ENCODE measurements at places on chromosomes 16 and 17.

DNA sequence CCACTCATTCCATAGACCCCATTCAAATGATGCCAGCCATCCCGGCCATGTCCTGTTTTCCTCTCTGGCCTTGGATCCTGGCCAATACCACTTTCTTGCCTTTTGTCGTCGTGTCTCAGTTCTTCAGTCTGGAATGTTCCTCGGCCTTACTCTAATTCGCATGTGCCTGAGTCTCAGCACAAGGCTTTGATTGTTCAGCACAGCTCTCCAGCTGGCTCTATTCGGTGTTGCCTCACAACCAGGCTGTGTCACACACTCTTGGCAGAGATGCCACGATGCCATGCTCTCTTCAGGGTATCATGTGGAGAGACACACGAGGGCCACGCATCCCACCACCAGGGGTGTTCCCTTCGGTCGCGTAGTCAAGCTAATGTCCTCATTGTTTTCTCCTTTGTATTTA lies 1.8 kb upstream of the VPS4A start:
- no peak for DNase-seq

GRCh38 chr17:44795421-44795820 lies 34.7 kb downstream of the GJC1 start:
- no peak for DNase-seq

GRCh38 chr16:73670836-73671820 lies 623.2 kb upstream of the ZFHX3 start:
- DNase-seq, result no peak

- no peak for DNase-seq
Measured at GRCh38 chr17:82517230-82517865, 2.2 kb upstream of the FOXK2 start.

GRCh38 chr17:81468111-81468769 lies 44.4 kb downstream of the ACTG1 start:
- no peak for DNase-seq

GRCh38 chr17:80946449-80946848 lies 45.2 kb upstream of the CHMP6 start:
- no peak for DNase-seq

- no peak for DNase-seq
Measured at GRCh38 chr16:70752426-70752825, 48.5 kb downstream of the VAC14 start.

DNA sequence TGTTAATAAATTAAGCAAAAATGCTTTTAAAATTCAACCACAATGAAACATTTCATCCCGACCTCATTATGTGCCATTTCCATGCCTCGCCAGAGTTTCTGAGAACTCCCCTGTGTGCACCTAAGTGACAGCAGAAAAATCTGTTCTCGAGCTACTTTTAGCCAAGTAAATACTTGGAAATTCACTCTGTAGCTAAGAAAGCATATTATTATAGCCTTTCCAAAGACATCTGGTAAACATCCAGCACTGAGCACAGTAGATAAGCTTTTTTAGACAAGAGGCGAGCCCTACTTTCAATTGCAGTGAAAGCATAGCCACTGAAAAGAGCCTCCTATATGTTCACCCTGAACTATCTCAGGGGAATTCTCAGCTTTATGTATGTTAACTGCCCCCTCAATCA lies 242.8 kb upstream of the PSMD7 start:
- DNase-seq, result no peak

GRCh38 chr17:78529251-78529650 lies 47.9 kb downstream of the DNAH17 start:
- DNase-seq, result no peak
